IMR-90 (cell line): ENCODE measurements at places on chromosomes 4 and X. TPM values are rescaled to one million over a fixed set of nuclear protein-coding genes. Genes with fewer than 3 reads are reported as not detected.

GRCh38 chrX:29545878-29546277 is 669.5 kb upstream of the MAGEB2 start:
- H3K4me1 ChIP-seq: no peaks in the 10 kb centered on the region
- no peaks in the 10 kb centered on the region for H3K36me3 ChIP-seq
- H3K27ac ChIP-seq: no peak overlapping the region
- DNase-seq: no peak
- H3K27me3 ChIP-seq: no peaks in the 10 kb centered on the region
- no peak overlapping the region for H3K4me3 ChIP-seq

DNA sequence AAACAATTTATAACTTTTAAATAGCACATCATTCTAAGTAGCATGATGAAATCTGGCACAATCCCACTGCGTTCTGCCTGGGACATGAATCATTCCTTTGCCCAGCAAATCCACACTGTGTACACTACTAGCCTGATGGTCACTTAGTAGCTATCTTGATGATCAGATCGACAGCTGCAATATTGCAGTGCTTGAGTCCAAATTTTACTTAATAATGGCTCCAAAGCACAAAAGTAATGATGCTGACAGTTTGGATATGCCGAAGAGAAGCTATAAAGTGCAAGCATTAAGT is 86.6 kb upstream of the NPNT start:
- peak; percentile 88 for DNase-seq
- no peaks in the 10 kb centered on the region for H3K36me3 ChIP-seq
- no peaks in the 10 kb centered on the region for H3K4me1 ChIP-seq
- peak overlapping the region; percentile 2; the same call in 1 of the 2 replicates for H3K4me3 ChIP-seq

Gene PLAC8
- not detected in 2 replicates for total RNA-seq

Gene UGT2B11
- total RNA-seq: not detected in 2 replicates

DNA sequence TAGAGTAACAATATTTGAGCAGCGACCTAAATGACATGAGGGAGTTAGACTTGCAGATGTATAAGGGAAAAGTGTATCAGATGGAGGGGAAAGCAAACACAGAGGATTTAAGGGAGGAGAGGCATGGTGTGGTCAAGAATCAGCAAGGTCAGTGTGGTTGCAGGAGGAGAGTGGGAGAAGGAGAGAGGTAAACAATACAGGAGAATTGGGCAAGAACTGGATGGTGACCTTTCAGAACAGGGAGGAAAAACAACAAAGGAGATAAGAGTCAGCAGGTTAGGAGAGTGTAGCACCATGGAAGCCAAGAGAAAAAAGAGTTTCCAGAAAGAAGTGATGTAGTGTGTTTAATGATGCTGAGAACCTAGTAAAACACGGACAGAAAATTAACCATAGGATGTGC is 178.5 kb downstream of the PAPSS1 start:
- H3K27me3 ChIP-seq: no peaks in the 10 kb centered on the region
- no peaks in the 10 kb centered on the region for H3K4me1 ChIP-seq
- H3K36me3 ChIP-seq: no peaks in the 10 kb centered on the region
- DNase-seq: no peak

Gene CABS1
- not detected in 2 replicates for total RNA-seq

- peak overlapping the region; percentile 18; the same call in 1 of the 2 replicates for H3K27ac ChIP-seq
- H3K27me3 ChIP-seq: no peaks in the 10 kb centered on the region
- no peaks in the 10 kb centered on the region for H3K36me3 ChIP-seq
These were observed 2.1 kb upstream of the ZMYM3 start for GRCh38 chrX:71256051-71256450.

GRCh38 chr4:55386840-55387239 is 8.9 kb upstream of the TMEM165 start:
- H3K36me3 ChIP-seq: no peaks in the 10 kb centered on the region
- no peak overlapping the region for H3K4me3 ChIP-seq
- no peak overlapping the region for H3K27ac ChIP-seq

- no peak overlapping the region for H3K27ac ChIP-seq
- no peaks in the 10 kb centered on the region for H3K4me1 ChIP-seq
- H3K36me3 ChIP-seq: no peaks in the 10 kb centered on the region
- no peak for DNase-seq
These were observed 172.3 kb upstream of the TRPC5 start for GRCh38 chrX:112254896-112255295.

Gene ARHGEF38
- total RNA-seq: not detected in 2 replicates

DNA sequence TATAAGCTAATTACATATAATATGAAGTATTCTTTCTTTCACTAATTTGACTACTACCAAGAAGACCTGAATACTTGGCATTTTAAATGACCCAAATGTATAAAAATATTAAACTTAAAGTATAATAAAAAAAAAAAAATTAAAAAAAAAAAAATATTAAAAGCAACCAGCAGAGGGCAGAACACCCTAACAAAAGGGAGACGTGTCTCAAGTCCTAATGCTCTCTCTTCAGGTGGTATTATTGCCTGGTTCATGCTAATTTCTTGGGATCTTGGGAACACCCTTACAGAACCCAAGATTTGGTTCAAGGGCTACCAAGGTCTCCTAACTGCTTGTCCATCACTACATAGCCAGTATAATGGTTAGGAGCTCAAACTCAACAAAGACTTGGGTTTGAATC is 754.8 kb downstream of the RAB28 start:
- H3K27me3 ChIP-seq: no peaks in the 10 kb centered on the region
- no peak overlapping the region for H3K4me3 ChIP-seq
- H3K36me3 ChIP-seq: no peaks in the 10 kb centered on the region

DNA sequence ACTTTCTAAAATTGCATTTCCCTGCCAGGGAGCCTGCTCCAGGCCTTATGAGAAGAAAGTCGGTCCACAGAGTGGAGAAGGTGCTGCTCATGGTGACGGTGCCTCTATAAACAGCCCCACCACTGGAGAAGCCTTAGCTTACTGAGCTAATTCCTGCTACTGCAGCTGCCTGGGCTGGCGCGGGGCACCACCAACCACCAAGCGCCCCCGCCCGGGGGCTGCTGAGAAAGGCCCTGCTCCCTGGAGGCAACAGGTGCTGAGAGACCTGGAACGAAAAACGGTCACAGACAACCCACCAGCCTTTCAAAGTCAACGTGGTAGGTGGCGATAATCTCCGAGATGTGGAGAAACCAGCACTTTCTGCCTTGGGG is 2.9 kb downstream of the HCFC1 start:
- H3K27me3 ChIP-seq: no peaks in the 10 kb centered on the region
- H3K4me1 ChIP-seq: peaks cover 20% of the 10 kb centered on the region
- no peak for DNase-seq
- peaks cover 4% of the 10 kb centered on the region; the same call in 1 of the 2 replicates for H3K36me3 ChIP-seq
- H3K4me3 ChIP-seq: peak overlapping the region; percentile 96; the same call in 1 of the 2 replicates

- no peaks in the 10 kb centered on the region for H3K27me3 ChIP-seq
- H3K4me1 ChIP-seq: no peaks in the 10 kb centered on the region
- no peak overlapping the region for H3K4me3 ChIP-seq
- no peak overlapping the region for H3K27ac ChIP-seq
- DNase-seq: no peak
- H3K36me3 ChIP-seq: no peaks in the 10 kb centered on the region
These were observed 166.1 kb upstream of the PDE5A start for GRCh38 chr4:119794681-119795080.

DNA sequence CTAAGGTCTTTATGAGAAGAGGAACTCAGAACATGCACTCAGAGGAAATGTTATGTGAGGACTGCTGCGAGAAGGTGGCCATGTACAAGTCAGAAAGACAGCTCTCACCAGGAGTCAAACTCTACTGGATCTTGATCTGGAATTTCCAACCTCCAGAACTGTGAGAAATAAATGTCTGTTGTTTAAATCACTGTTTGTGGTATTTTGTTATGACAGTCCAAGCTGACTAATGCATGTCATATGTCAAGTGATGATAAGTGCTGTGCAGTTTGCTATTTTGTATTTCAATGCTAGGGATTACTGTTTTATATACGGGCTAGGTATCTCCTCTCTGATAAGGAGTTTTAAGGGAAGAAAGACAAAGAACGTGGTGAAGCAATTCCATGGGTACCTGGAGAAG is 162.3 kb downstream of the CPEB2 start:
- peak; percentile 27 for DNase-seq
- H3K27ac ChIP-seq: no peak overlapping the region
- H3K36me3 ChIP-seq: no peaks in the 10 kb centered on the region
- peaks cover 5% of the 10 kb centered on the region for H3K27me3 ChIP-seq
- no peak overlapping the region for H3K4me3 ChIP-seq

- no peak overlapping the region for H3K4me3 ChIP-seq
- H3K36me3 ChIP-seq: no peaks in the 10 kb centered on the region
- no peaks in the 10 kb centered on the region for H3K27me3 ChIP-seq
- no peak for DNase-seq
- peaks cover 7% of the 10 kb centered on the region; the same call in 1 of the 2 replicates for H3K4me1 ChIP-seq
These were observed 25.6 kb downstream of the CD99L2 start for GRCh38 chrX:150872773-150873336.

DNA sequence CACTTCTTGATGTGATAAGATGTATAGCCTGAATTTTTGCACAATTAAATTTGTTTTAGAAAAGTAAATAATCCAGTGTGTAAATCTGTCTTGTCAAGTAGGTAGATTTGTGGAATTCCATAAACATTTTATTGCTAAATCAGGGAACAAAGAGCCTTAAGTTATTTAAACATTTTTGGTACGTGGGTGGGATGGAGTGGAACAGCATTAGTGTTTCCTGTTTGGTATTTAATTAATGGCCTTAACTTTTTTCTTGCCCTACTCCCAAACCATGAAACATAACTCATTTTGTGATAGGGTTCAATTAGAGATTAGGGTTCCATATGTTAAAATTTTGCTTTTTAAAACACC is 5.1 kb downstream of the NUDT9 start:
- peaks cover 2% of the 10 kb centered on the region; the same call in 1 of the 2 replicates for H3K4me1 ChIP-seq
- H3K36me3 ChIP-seq: no peaks in the 10 kb centered on the region
- H3K27ac ChIP-seq: no peak overlapping the region
- no peak for DNase-seq
- no peaks in the 10 kb centered on the region for H3K27me3 ChIP-seq

- no peaks in the 10 kb centered on the region for H3K36me3 ChIP-seq
- H3K27ac ChIP-seq: peak overlapping the region; percentile 76; the same call in 1 of the 2 replicates
- no peaks in the 10 kb centered on the region for H3K27me3 ChIP-seq
These were observed 50.2 kb upstream of the PDE5A start for GRCh38 chr4:119678761-119679160.

Gene PROM1
- total RNA-seq: not detected in 2 replicates

DNA sequence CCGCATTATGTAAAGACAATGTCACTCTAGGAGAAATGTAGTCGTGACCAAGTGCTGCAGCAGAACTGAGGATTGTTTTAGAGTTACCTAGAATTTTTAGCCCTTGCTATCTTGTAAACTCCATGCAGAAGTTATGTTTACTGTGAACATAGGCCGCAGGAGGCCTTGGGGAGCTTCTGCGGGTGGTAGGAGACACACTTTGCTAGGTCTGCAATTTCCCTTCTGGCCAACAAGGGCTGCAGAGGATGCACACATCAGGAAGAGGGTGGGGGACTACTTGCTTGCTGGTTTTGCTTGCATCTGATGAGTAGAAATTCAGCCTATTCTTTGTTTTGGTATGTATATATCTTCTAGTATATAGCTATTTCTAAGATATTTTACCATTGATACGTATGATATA is 23.1 kb downstream of the BANK1 start:
- H3K4me3 ChIP-seq: no peak overlapping the region
- no peak overlapping the region for H3K27ac ChIP-seq
- no peaks in the 10 kb centered on the region for H3K4me1 ChIP-seq
- H3K27me3 ChIP-seq: no peaks in the 10 kb centered on the region
- H3K36me3 ChIP-seq: no peaks in the 10 kb centered on the region

Gene UBE2K
- 17.7 and 24.4 TPM in 2 replicates for total RNA-seq

GRCh38 chr4:76276813-76277212 is 25.3 kb downstream of the FAM47E start:
- no peak overlapping the region for H3K4me3 ChIP-seq
- no peaks in the 10 kb centered on the region for H3K4me1 ChIP-seq
- H3K36me3 ChIP-seq: no peaks in the 10 kb centered on the region
- DNase-seq: no peak
- no peak overlapping the region for H3K27ac ChIP-seq

GRCh38 chrX:68826113-68826980 is 2.5 kb upstream of the EFNB1 start:
- H3K36me3 ChIP-seq: no peaks in the 10 kb centered on the region
- H3K27ac ChIP-seq: no peak overlapping the region
- DNase-seq: no peak
- no peak overlapping the region for H3K4me3 ChIP-seq
- H3K27me3 ChIP-seq: peaks cover 23% of the 10 kb centered on the region
